ENCODE measurements at places on chromosomes 5 and 9. TPM values are rescaled to one million over a fixed set of nuclear protein-coding genes. Genes with fewer than 3 reads are reported as not detected.

DNA sequence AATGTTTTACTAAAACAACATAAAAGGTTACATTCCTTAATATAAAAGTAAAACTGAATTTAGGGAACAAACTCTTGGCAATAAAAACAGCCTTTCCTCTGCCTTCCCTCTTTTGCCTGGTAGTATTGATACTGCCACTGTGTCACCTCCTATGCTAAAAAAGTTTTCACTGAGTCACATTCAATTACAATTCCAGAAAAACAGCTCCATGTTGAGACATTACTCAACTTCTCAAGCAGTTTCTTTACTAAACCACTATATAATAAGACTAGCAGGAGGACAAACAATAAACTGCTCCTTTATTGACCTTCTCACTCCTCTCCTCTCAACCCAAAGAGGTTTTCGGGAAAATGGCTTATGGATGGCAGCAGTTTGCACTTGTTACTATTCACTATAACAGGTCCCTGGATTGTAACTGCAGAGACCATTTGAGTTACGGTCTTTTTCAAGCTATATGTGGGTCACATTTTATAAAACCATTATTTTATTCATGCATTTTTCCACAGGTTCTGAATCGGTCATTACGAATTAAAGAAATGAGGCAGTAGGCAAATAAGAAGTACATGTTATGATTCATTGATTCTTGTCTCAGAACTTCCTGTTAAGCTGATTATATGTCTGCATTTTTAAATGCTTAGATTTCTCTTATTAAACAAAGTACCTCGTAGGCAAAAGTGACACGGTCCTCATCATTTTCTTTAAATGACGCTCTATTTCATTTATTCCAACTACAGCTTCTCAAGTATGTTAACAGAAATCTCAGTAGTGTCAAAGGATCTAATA lies 2.1 kb downstream of the ZDHHC21 start:
- H3K36me3 ChIP-seq = peaks cover 39% of the 10 kb centered on the region
- peaks cover 6% of the 10 kb centered on the region for H3K4me1 ChIP-seq
- no peaks in the 10 kb centered on the region for H3K27me3 ChIP-seq
- H3K4me3 ChIP-seq = no peak overlapping the region
- DNase-seq = no peak

GRCh38 chr5:11531811-11532555 lies 372.3 kb downstream of the CTNND2 start:
- no peaks in the 10 kb centered on the region for H3K27me3 ChIP-seq
- H3K4me3 ChIP-seq = no peak overlapping the region
- H3K27ac ChIP-seq = no peak overlapping the region
- no peaks in the 10 kb centered on the region for H3K36me3 ChIP-seq
- H3K4me1 ChIP-seq = no peaks in the 10 kb centered on the region

GRCh38 chr9:129885018-129885669 lies 49.9 kb downstream of the USP20 start:
- peak overlapping the region; percentile 88 for H3K27ac ChIP-seq
- peaks cover 72% of the 10 kb centered on the region for H3K4me1 ChIP-seq
- peak overlapping the region; percentile 26 for H3K4me3 ChIP-seq
- no peaks in the 10 kb centered on the region for H3K27me3 ChIP-seq

GRIN1 gene
- 0.16 TPM for total RNA-seq

DNA sequence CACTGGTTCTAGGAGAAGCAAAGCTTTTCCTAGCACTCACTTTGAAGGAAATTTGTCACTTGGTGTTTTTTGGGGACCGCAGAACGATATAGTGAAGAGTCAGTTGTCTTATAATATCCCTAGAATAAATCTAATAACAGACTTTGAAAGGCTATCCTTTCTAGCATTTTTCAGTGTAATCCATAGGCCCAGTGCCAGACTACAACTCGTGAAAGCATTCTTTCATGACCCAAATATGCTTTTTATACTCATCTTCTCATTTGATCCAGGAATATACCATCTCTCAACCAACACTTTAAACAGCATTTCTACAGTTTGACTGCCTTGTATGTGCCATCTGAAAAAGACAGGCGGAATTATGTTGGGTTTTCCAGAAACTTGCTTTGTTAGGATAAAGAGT lies 104.0 kb downstream of the ERCC6L2 start:
- H3K27ac ChIP-seq = no peak overlapping the region
- no peak overlapping the region for H3K4me3 ChIP-seq
- DNase-seq = no peak
- no peaks in the 10 kb centered on the region for H3K36me3 ChIP-seq

Measured in sigmoid colon (tissue), 7 donors.